ENCODE measurements at places on chromosomes 13 and 19.
A peak's percentile ranks its signal among the peaks of the same experiment; 100 is the strongest.

DNA sequence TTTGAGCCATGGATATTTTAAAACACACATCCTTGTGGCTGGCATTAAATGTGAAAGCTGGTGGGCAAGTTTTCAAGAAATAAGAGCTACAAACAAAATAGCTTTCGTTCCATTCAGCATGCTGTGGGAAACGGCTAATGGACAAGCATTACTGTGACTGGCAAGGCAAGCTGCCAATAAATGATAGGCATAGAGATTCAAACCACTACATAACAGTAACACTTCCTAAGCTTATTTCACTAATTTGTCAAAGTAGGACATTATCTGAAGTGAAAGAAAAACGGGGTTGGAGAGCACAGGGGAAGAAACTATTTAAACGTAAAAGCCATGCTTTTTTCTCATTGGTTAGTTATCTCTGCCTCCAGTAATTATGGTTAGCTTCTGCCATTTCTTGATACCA, 26.0 kb downstream of the OBI1 start:
- no peak for DNase-seq

GRCh38 chr19:19406878-19407632, 1.6 kb downstream of the GATAD2A start:
- DNase-seq, result peak; percentile 19

GRCh38 chr19:51546650-51547396, 15.4 kb upstream of the SIGLEC6 start:
- DNase-seq, result no peak

DNA sequence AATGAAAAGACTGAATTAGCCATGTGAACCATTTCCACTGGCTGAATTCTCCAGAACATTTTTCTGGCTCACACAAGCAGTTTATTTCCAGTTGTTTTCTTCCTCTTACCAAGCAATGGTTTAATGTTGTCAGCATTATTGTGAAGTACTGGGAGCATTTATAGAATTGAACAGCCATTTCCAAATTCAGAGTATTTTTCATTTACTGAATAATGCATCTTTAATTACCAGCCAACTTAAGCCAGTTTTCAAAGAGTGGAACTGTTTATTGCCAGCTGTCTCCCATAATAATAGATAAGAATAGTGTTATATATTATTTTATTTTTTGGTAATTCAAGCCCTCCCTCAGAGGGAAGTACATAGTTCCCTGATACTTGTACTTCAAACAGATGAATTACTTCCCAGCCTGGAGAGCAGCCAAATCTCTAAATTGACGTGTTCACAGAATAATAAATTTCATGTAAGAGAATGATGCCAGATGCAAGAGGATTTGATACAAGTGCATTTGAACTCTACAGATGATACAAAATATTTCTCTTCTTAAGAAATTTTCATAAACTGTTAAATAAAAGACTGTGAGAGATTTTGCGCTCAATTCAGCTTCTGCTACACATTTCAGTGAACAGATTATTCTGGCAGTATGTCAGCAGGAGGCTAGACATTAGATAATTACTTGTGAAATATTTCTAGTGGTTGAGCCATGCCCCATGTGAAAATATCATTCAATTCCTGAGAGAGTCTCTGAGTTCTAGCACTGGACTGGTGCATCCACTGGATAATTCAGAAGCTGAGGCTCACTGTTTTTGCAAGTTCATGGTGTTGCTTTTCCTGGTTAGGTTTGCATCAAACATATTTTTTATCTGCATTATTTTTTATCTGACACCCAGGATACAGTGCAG, 315.9 kb downstream of the SLC7A1 start:
- no peak for DNase-seq

DNA sequence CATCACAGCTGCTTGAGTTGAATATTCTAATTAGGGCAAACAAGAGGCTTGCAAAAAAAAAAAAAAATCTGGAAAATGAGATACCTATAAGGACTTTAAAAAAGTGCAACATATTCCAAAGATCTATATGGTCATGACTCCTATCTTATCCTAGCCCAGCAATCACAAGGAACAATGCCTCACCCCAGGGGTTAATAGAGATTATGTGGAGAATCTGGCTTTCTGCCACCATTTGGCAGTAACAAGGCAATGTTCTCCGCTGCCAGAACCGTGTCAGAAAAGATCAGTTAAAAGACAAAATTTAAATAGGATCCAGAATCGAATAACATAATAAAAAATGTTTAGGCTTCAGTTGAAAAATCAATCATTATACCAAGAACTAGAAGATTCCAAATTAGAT, 1643.2 kb upstream of the PRR20A start:
- DNase-seq, result no peak

- DNase-seq, result no peak
Observed at GRCh38 chr13:33682020-33682564, 135.9 kb upstream of the RFC3 start.

DNA sequence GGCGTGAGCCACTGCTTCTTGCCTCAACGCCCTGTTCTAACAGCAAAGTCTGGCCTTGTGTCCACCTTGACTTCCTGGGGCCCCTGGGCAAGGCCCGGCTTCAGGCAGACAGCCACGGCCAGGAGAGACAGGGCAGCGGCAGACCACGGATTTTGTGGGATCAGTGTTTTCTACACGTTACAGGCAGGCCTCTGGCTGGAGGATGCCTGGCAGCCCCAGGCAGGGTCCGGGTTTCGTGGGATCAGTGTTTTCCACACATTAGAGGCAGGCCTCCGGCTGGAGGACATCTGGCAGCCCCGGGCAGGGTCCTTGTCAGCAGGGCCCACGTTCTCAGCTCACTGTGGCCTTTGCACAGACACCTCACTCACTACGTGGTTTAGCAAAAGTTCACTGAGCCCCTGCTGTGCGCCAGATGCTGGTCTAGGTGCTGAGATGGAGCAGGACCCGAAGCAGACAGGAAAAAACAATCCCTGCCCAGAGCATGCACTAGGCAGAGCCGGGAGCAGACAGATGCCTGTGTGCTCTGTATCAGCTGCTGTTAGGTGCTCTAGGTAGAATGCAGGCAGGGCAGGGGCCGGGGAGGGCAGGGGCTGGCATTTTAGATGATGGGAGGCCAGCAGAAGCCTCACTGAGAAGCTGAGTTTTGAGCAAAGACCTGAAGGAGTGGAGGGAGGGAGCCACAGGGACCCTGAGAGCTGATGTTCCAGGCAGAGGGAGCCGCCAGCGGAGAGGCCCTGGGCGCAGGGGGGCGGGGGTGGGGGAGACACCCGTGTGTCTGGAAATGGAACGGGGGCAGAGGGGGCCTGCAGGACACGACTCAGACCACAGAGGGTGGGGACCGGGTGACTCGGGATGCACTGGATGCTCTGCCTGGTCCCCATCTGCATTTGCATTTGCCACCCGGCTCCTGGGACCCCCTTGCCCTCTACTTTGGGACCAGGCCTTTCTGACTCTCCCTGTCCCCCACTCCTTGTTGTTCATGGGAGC, 25.0 kb upstream of the NCCRP1 start:
- DNase-seq, result no peak

GRCh38 chr19:16167055-16167454, 6.3 kb downstream of the CIB3 start:
- no peak for DNase-seq

Measured in stimulated activated CD8-positive, alpha-beta memory T cell treated with anti-CD3 and anti-CD28 coated beads, Interleukin-2, amount 100 ng/mL, for 1 hour (primary cell).